ENCODE measurements at places on chromosomes 3 and 15.

GRCh38 chr15:40080847-40081246 lies 27.8 kb downstream of the BMF start:
- H3K27ac ChIP-seq, result peak overlapping the region; percentile 90
- no peak for DNase-seq
- H3K4me1 ChIP-seq, result peaks cover 45% of the 10 kb centered on the region
- no peak overlapping the region for H3K4me3 ChIP-seq
- H3K36me3 ChIP-seq, result no peaks in the 10 kb centered on the region
- H3K27me3 ChIP-seq, result no peaks in the 10 kb centered on the region

DNA sequence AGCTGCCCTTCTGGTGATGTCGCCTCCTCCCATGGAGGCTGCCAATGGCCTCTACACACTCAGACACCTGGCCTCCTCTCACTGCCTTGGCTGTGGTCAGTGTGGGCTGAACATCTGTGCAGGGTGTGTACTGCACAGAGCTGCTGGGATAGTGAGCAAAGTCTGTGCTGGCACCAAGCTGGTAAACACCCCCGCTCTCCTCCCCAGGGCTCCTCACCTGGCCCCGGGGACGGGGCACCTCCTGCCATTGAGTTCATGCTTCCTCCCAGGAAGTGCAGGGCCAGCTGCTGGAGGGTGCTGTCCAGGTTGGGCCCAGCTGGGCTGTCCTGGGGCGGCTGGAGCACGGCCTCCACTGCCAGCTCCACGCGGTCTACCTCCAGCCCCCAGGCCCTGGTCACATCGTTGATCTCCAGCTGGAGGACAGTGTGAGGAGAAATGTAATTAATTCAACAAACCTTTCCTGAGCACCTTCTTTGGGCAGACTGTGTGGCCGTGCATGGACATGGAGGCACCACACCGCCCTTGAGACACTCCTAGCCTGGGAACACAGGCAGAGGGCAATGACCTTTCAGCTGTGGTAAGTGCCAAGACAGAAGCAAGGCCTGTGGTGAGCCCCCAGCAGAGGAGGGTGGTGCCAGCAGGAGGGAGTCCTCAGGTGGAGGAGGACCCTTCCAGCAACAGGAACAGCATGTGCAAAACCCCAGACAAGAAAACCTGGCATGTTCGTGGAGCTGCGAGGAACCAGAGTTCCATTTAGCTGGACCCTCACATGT lies 6.8 kb downstream of the STOML1 start:
- H3K36me3 ChIP-seq, result no peaks in the 10 kb centered on the region
- no peaks in the 10 kb centered on the region for H3K27me3 ChIP-seq
- H3K4me1 ChIP-seq, result peaks cover 100% of the 10 kb centered on the region

GRCh38 chr3:48440590-48440958 lies 517 bp downstream of the TMA7 start:
- peaks cover 40% of the 10 kb centered on the region for H3K4me1 ChIP-seq
- no peaks in the 10 kb centered on the region for H3K27me3 ChIP-seq
- peak overlapping the region; percentile 91 for H3K27ac ChIP-seq
- H3K36me3 ChIP-seq, result peaks cover 33% of the 10 kb centered on the region
- H3K4me3 ChIP-seq, result peak overlapping the region; percentile 83

GRCh38 chr15:64180235-64180824 lies 17.5 kb upstream of the PPIB start:
- no peaks in the 10 kb centered on the region for H3K27me3 ChIP-seq
- H3K4me3 ChIP-seq, result no peak overlapping the region
- H3K36me3 ChIP-seq, result no peaks in the 10 kb centered on the region
- no peak for DNase-seq
- no peak overlapping the region for H3K27ac ChIP-seq

GRCh38 chr3:193932136-193932535 lies 203.8 kb upstream of the HES1 start:
- H3K4me1 ChIP-seq, result no peaks in the 10 kb centered on the region
- no peak overlapping the region for H3K27ac ChIP-seq
- no peaks in the 10 kb centered on the region for H3K36me3 ChIP-seq
- no peak overlapping the region for H3K4me3 ChIP-seq
- DNase-seq, result no peak

DNA sequence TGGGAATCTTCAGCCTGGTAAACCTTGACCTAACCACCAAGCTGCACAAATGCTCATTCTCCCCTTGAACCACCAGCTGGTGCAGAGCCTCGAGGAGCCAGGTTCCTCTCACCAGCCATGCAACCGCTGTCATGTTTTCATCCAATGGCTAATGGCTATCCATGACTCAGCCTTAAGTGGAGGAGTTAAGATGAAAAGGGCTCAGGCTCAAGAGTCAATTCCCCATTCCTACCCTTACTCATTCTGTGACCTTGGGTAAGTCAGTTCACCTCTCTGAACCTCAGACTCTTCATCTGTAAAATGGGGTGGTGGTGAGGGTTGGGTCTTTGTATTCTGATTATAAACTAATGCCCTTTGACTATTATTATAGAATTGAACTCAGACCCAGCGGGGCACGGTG lies 515.6 kb downstream of the SHQ1 start:
- H3K27me3 ChIP-seq, result no peaks in the 10 kb centered on the region
- H3K36me3 ChIP-seq, result no peaks in the 10 kb centered on the region
- H3K4me1 ChIP-seq, result peaks cover 35% of the 10 kb centered on the region
- no peak overlapping the region for H3K27ac ChIP-seq
- H3K4me3 ChIP-seq, result no peak overlapping the region
- no peak for DNase-seq
